ENCODE measurements at places on chromosomes 4 and X. TPM values are rescaled to one million over a fixed set of nuclear protein-coding genes. Genes with fewer than 3 reads are reported as not detected.
A peak's percentile ranks its signal among the peaks of the same experiment; 100 is the strongest.

DNA sequence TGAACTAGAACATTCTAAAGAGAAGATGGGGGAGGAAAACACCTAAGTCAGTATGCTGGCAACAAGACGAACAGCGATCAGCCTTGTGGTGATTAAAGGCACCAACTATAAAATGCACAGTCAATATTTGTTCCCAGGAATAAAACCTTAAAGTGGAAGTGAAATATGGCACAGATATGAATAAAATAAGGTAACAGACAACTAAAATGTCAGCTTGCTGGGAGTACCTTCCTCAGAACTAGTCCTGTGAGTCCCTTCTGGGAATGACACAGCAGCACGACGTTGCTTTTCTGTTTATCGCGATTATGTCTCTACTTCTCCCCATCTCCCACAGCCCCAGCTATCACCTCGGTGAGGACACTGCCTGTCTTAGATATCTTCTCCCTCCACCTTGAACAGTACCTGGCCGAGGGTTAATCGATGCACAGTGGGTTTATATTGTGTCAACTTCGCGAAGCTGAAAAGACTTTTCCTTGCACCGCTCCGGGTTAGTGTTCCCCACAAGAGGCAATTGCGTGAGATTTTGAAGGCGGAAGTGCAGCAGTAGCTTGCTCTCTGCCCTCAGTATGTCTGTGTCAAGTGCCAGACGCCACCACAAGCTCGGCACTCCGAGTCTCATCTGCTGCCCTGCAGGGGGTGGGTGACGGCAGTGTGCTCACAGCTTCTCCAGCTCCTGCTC lies 17.4 kb downstream of the MTNR1A start:
- DNase-seq: no peak

GRCh38 chrX:154308108-154308946 lies 12.7 kb downstream of the TKTL1 start:
- DNase-seq: peak; percentile 38

- no peak for DNase-seq
These were observed 192.4 kb downstream of the STPG2 start for GRCh38 chr4:97950836-97951235.

The IBSP gene
- total RNA-seq: not detected

The CFAP47 gene
- total RNA-seq: 1.5 TPM

DNA sequence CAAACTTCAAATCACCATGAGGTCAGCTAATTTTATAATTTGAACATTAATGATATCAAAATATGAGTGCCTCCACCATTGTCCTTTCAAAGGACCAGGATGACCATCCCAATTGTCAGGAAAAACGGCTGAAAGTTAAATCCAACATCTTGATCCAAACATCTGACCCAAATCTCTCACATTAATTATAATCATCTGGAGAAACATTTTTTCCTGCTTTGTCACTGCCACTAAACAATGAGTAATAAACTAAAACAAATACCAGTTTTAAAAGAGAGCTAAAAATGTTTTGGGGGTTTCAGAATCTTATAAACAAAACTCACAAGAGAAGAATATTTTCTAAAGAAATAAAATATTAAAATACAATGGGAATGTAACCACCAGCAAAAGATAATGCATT lies 45.7 kb upstream of the NDST4 start:
- no peak for DNase-seq

The CSAG2 gene
- total RNA-seq: not detected

The SULT1E1 gene
- total RNA-seq: 15.3 TPM

DNA sequence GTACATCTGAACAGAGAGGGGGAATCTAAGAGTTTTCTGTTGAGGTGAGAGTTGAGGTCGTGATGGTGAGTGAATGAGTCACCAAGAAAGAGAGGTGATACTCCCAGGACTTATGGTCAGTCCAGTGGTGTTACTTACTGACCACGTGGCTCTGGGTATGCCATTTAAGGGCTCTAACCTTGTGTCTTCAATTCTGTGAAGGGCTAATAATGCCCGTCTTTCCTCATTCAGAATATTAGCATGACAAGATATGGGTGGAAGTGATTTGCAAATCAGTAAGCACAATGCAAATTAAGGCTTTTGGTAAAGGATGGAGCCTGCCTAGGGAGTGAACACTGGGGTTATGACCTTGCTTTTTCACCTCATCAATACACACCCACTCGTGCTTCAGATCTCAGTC lies 75.2 kb downstream of the COQ2 start:
- DNase-seq: no peak

All from progenitor cell of endocrine pancreas (in vitro differentiated cells).